Muscle of back (tissue), 13 donors: ENCODE measurements at places on chromosomes 7 and 10.
A peak's percentile ranks its signal among the peaks of the same experiment; 100 is the strongest.

DNA sequence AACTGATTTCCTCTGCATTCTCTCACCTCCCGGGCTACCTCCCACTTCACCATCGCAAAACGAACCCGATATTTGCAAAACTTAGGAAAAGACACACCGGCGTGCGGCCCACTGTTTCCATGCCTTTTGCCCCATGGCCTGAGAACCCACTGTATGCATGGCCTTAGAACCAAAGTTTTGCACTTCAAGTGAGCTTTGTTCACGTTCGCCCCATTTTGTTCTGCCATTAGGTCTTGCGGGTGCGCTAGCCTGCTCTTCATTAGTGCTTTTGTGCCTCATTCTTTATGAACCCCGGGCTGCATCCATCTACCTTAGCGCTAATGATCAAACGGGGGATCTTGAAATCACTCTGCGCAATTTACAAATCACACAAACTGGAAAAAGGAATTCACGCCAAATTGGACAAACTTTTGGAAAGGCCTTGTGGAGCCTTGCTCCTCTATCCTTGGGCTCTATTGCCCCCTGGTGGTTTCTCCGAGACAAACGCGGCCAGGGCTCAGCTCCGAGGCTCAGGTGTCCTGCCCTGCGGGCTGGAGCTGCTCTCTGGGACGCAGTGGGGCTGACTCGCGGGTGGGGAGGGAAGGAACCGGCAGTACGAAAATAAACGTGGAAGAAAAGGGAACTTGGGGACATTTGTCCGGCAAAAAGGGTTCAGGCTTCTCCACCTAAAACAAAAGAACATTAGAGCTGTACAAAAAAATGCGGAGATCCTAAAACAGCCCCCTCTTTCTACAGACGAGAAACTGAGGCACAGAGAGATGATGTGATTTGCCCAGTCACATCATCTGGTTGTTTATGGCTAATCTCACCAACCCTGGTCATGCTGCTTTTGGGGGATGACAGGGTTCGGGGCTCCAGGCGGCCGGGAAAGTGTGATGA lies 300.4 kb upstream of the NFE2L3 start:
- peak; percentile 96 for DNase-seq

DNA sequence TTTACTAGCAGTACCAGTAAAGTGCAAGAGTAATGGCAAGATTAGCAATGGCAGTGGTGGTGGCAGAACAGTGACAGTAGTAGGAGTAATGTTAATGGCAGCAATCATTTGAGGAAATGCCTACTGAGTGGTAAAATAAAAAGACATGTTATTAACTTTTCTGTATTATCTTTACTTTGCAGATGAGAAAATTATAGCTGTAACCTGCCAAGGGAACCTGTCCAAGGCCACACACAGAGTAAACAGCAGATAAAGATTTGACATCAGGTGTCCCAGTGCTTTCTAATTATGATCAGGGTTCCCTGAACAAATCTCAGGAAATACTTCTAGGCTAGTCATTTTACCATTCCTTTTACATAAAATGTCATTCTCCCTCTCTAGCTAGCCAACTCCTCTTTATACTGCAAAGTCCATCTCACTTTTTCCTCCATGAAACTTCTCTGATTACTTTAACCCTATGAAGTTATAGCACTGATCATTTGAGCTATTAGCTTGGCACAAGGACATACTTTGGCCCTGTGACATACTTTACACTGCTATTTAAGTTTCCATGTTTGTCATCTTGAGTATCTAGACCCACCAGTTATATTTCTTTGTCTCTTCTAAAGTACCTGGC lies 219.1 kb downstream of the TAX1BP1 start:
- DNase-seq = no peak

- DNase-seq = no peak
Observed at GRCh38 chr7:98921608-98922372, 43.5 kb downstream of the TRRAP start.

GRCh38 chr7:128871050-128871449 lies 8.4 kb downstream of the ATP6V1F start:
- DNase-seq = no peak

- no peak for DNase-seq
Observed at GRCh38 chr7:1915326-1915725, 245.2 kb downstream of the ELFN1 start.

DNA sequence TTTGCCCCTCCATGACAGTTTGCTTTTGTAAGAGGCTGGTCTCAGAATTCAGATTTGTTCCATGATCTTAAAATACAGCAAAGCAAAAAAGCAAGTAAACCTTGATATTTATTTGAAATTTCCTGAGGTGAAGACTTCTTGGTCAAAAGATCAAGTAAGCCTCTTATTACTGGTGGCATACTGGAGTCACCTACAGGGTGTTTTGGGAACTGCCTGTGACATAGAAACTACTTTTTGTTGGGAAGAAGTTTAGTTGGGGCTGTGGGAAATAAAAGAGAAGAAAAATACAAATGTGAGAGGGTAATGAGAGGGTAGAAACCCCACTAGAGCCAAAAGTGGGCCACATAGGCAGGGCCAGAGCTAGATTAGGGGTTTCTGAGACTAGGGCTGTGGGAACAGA lies 217.9 kb downstream of the OTUD1 start:
- no peak for DNase-seq

- no peak for DNase-seq
Observed at GRCh38 chr10:113326160-113327111, 226.4 kb upstream of the HABP2 start.

- peak; percentile 94 for DNase-seq
Observed at GRCh38 chr7:229184-229964, 37.0 kb downstream of the FAM20C start.

DNA sequence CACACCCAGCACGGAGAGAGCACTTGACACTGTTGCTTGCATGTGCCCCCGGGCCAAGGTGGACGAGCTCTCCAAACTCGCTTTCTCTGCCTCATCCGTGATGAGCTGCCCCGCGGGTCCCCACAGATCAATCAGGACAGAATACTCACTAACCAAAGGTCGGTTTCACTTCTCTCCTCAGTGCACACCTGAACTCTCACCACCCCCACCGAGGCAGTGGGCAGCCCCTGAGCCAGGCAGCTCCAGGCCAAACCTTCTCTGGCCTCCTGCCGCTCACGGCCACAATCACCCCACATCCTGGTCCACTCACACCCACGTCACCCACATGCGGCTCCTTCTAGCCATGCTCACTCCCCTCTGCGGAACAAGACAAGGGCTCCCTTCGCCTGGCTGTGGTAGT lies 443.9 kb downstream of the DNAJB6 start:
- DNase-seq = no peak

DNA sequence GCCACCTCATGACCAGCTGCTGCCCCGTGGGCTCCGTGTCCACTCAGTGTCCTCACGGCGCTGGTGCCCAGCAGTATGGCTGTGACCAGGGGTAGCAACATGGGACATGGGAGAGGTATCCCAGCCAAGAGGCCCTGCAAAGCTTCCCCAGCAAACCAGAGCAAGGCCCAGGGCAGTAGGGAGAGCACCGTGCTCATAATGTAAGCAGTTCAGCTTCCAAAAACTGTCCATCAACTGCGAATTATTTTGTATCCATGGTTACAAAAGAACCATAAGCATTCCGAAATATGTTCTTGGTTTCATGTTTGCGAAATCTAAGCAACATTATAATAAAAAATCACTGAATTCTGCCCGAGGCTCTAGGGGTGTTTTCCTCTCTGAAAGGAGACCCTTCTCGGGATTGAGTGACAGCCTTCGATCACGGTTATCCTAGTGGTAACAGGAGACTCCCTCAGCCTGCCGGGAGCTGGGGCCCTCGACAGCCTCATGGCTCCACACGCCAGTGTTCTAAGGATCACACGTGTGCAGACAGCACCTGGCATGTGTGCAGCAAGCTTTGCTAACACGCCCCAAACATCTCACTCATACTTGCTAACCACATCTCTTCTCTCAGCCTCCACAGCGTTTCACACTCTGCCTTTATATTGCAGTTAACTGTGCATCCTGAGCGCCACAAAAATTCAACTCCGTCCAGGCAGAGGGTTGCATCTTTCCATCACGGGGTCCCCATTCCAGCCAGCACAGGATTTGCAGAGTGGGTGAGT lies 117.6 kb downstream of the DIP2C start:
- peak; percentile 43 for DNase-seq

DNA sequence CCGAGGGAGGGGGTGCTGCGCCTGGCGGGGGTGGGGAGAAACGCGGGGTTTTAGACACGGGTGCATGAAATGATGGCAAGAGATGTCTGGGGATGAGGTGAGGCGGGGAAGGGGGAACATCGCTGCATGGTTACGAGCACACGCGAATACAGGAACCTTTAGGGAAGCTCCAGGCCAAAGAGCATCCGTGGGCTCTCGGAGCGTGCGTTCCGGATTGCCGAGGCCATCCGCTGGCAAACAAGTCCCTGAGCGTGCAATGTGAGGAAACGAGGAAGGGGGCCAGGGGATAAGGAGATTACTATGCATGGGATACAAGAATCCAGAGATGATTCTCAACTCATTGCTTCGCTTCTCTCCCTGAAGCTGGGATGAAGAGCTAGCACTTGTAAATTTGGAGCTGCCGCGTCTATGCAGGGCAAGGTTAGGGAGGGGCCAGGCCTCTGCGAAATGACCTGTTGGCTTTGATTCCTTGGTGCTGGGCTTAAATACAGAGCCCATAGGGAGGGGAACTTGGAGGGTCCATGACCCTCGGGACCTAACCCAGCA lies 520 bp upstream of the WNT2 start:
- DNase-seq = peak; percentile 76

DNA sequence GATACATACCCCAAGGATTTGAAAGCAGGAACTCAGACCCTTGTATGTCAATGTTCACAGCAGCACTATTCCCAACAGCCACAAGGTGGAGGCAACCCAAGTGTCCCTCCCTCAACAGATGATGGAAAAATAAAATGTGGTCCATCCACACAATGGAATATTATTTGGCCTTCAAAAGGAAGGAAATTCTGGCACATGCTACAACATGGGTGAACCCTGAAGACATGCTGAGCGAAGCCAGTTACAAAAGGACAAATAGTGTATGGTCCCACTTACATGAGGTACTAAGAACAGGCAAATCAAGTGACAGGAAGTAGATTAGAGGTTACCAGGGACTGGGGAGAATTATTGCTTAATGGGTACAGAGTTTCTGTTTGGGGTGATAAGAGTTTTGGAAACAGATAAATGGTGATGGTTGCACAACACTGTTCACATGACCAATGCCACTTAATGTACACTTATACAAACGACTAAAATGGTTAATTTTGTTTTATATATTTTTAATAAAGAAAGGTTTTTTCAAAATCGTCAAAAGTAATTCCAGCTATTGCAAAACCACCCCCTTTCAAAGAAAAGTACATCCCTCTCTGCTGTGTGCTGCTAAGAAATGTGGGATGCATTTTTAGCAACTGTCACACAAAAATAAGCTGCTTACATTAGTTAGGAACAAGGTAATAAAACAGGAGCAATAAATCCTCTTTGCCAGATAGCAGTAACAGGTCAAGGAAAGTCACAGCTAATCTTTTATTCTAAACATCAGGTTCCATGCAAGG lies 85.7 kb downstream of the GRB10 start:
- DNase-seq = no peak

DNA sequence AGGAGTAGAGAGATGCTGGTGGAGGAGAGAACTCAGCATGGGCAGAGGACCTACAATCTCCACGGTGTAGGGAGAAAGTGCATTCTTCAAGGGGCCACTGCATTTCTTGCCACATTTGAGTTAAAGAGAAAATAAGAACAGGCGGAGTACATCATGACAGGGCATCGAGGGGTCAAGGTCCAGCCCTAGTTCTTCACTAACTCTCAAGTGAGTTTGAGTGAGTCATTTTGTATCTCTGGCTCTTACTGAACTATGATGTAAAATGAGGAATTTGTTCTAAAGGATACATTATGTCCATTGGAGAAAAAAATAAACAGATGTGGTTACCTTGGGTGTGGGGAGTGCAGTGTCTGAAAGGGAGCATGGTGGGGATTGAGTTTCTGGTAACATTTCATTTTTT lies 182.9 kb downstream of the XPNPEP1 start:
- no peak for DNase-seq

DNA sequence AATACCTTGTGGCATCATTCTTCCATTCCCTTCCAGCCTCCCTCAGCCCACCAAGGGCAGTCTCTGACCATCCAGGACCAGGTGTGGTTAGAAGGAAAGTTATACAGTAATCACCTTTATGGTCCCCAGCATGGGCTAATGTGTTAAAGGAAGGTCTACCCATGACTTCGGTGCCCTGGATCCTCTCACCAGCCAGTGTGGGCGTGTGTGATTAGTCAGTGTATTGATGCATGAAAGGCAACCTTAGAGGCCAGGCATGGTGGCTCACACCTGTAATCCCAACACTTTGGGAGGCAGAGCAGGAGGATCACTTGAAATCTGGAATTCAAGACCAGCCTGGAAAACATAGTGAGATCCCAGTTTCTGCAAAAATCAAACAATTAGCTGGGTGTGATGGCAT lies 88.9 kb downstream of the APBB1IP start:
- DNase-seq = no peak

DNA sequence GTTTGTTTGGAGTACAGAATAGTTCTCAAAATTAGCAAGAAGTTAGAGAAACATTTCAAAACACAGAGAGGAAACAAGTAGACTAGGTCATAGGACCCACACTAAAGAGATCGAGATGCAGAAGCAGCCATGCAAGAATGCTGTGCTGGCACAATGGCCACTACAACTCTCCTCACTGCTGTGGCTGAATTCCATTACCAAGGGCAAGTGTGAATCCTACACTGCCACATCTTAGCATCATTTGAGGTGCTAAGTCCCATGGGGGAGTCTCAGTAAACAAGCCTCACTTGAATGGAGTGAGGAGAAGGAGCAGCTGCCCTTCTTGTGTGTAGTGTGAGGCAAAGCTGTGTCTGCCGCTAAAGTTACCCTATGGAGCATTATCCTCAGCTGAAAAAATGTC lies 56.7 kb downstream of the PCLO start:
- no peak for DNase-seq

- peak; percentile 17 for DNase-seq
Observed at GRCh38 chr10:80924063-80924952, 386.6 kb downstream of the SH2D4B start.

DNA sequence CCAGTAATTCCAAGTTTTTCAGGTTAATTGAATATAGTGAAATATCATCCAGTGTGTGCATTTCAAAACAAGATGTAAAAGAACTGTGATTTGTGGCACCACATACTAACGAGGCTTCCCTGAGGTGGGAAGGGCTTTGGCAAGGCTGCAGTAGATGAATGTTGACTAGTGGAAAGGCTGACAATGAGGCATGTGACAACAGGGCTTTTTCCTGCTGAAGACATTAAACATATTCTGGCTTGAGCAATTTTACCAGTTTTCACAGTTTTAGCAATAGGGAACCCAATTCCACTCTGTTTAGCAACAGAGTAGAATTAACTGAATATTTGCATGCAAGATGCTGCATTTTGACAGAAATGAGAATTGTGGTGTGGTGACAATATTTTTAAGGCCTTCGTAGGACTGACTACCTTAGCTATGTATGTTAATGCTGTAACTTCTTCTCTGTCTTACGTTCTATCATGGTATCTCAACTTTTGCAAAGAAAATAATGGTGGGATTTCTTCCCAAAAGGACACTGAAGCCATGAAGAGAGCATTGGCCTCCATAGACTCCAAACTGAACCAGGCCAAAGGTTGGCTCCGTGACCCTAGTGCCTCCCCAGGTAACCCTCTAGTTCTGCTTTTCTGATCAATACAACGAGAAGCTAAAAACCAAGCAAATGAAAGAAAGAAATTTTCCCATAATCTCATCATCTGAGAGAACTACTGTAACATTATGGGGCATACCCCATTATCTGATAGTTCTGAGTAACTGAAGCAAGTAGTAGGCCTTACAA lies 68.5 kb downstream of the AP3M1 start:
- DNase-seq = no peak

GRCh38 chr10:61120805-61121204 lies 176.8 kb upstream of the RHOBTB1 start:
- DNase-seq = no peak
